ENCODE measurements at places on chromosomes 1 and 21. TPM values are rescaled to one million over a fixed set of nuclear protein-coding genes. Genes with fewer than 3 reads are reported as not detected.

DNA sequence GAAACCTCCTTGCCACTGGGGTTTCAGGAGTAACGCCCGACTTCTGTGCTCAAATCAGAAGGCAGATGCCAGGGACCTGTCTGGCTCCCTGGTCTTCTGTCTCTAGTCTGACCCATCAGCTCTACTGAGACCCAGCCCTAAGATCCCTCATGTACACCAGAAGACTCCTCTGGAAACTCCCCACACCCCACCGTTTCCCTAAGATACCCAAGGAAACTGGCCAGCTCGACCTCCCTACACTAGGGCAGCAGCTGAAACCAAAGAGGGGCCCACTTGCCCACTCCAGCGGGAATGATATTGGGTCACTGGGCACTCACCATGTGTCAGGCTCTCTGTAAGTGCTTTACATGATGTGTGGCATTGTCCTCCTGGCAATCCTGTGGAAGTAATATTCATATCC, 469 bp upstream of the S100A16 start:
- H3K4me1 ChIP-seq, result no peaks in the 10 kb centered on the region
- no peak overlapping the region for H3K4me3 ChIP-seq
- H3K27ac ChIP-seq, result no peak overlapping the region
- no peaks in the 10 kb centered on the region for H3K36me3 ChIP-seq
- no peak for DNase-seq
- no peaks in the 10 kb centered on the region for H3K27me3 ChIP-seq

Gene LY9
- total RNA-seq, result 131 TPM

DNA sequence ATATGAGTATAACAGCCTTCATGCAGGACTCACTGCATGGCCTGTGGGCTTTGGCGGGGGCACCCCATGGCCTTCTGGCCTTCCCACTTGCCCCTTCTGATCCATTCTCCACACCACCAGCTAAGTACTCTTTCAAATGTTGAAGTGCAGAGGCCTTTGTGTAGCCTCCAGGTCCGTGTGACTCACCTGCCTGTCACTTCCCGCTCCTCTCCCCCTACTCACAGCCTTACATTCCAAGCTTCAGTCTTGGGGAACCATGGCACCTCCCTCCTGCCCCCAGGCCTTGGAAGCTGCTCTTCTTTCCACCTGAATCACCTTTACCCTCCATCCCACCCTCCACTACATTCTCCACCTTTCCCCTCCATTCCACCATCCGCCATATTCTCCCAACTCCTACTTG, 69.6 kb downstream of the PGM1 start:
- no peak overlapping the region for H3K27ac ChIP-seq
- H3K36me3 ChIP-seq, result no peaks in the 10 kb centered on the region
- H3K4me3 ChIP-seq, result no peak overlapping the region
- H3K27me3 ChIP-seq, result no peaks in the 10 kb centered on the region

DNA sequence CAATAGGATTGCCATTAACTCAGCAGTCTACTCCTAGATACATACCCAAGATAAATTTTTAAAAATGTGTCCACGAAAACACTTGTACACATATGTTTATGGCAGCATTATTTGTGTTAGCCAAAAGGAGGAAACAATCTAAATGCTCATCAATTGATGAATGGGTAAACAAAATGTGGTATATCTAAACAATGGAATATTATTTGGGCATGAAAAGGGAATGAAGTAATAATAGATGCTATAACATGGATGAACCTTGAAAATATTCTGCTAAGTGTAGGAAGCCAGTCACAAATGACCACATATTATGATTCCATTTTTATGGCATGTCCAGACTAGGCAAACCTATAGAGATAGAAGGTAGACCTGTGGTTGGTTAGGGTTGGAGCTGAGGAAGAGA, 34.3 kb downstream of the CFHR5 start:
- no peak overlapping the region for H3K4me3 ChIP-seq
- no peaks in the 10 kb centered on the region for H3K36me3 ChIP-seq
- H3K27me3 ChIP-seq, result no peaks in the 10 kb centered on the region
- H3K27ac ChIP-seq, result no peak overlapping the region
- no peak for DNase-seq

Gene UQCRHL
- total RNA-seq, result 1.2 TPM

- H3K27me3 ChIP-seq, result no peaks in the 10 kb centered on the region
- no peak overlapping the region for H3K27ac ChIP-seq
- no peaks in the 10 kb centered on the region for H3K36me3 ChIP-seq
- no peak overlapping the region for H3K4me3 ChIP-seq
Observed at GRCh38 chr1:200354243-200354642, 55.6 kb downstream of the ZNF281 start.

GRCh38 chr1:52366517-52366827, 467 bp upstream of the CC2D1B start:
- peaks cover 32% of the 10 kb centered on the region for H3K4me1 ChIP-seq
- no peaks in the 10 kb centered on the region for H3K27me3 ChIP-seq
- H3K4me3 ChIP-seq, result peak overlapping the region; percentile 88
- H3K27ac ChIP-seq, result peak overlapping the region; percentile 78
- DNase-seq, result no peak

DNA sequence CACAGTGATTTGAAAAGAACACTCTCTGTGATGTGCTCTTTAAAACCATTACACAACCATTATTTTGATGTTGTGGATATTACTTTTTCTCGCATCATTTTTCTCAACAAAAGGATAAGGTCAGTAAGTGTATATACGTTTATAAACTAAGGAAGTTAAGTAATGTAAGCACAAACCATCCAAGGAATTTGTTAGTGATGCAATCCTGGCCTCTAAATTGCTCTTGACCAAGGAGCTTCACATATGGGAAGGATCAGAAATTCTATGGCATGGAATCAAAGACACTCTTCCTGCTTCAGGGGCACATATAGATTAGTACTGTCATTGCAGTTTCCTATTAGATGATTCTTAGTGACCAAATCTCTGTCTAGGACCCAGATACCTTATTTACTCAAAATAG, 3.6 kb upstream of the PPP2R5A start:
- H3K27me3 ChIP-seq, result no peaks in the 10 kb centered on the region
- no peak overlapping the region for H3K4me3 ChIP-seq
- no peaks in the 10 kb centered on the region for H3K36me3 ChIP-seq
- peaks cover 12% of the 10 kb centered on the region for H3K4me1 ChIP-seq
- no peak overlapping the region for H3K27ac ChIP-seq
- no peak for DNase-seq

Gene IL22RA1
- total RNA-seq, result not detected

GRCh38 chr1:201666102-201666501, 127.2 kb downstream of the NAV1 start:
- H3K36me3 ChIP-seq, result no peaks in the 10 kb centered on the region
- no peaks in the 10 kb centered on the region for H3K4me1 ChIP-seq
- H3K4me3 ChIP-seq, result no peak overlapping the region
- no peak for DNase-seq
- H3K27me3 ChIP-seq, result no peaks in the 10 kb centered on the region

Gene CA6
- total RNA-seq, result not detected

Measured in CD4-positive, alpha-beta memory T cell (primary cell).